Camera-type eye (tissue), 1 donor: ENCODE measurements at places on chromosomes 2 and 18. TPM values are rescaled to one million over a fixed set of nuclear protein-coding genes. Genes with fewer than 3 reads are reported as not detected.

PID1 gene
- 31.1 TPM for total RNA-seq

STK17B gene
- 17.9 TPM for total RNA-seq

LANCL1 gene
- 88.8 TPM for total RNA-seq

DYTN gene
- not detected for total RNA-seq

ASPRV1 gene
- total RNA-seq, result 4.3 TPM

IL1RN gene
- 10.3 TPM for total RNA-seq

SPC25 gene
- 13.1 TPM for total RNA-seq

FNDC4 gene
- total RNA-seq, result 13.7 TPM

LIMS3 gene
- 3.5 TPM for total RNA-seq

TUBA3D gene
- not detected for total RNA-seq

EFR3B gene
- total RNA-seq, result 32.6 TPM

KRTCAP3 gene
- total RNA-seq, result not detected

KIF1A gene
- 133 TPM for total RNA-seq

CXCR4 gene
- 95.7 TPM for total RNA-seq

RETSAT gene
- total RNA-seq, result 23.0 TPM

ZNF892 gene
- 27.9 TPM for total RNA-seq

RAMP1 gene
- total RNA-seq, result 6.9 TPM

ATOH8 gene
- total RNA-seq, result 17.6 TPM

CTLA4 gene
- 0.44 TPM for total RNA-seq

KIAA2012 gene
- total RNA-seq, result not detected

TSPYL6 gene
- total RNA-seq, result 0.44 TPM

IL36B gene
- not detected for total RNA-seq

PAIP2B gene
- total RNA-seq, result 20.4 TPM

MAL gene
- total RNA-seq, result 4.9 TPM

GALR1 gene
- 0.16 TPM for total RNA-seq

FZD7 gene
- 31.8 TPM for total RNA-seq

XPO1 gene
- 480 TPM for total RNA-seq

LTBP1 gene
- total RNA-seq, result 132 TPM

HADHA gene
- 106 TPM for total RNA-seq

ZNF521 gene
- total RNA-seq, result 99.6 TPM

BCL11A gene
- total RNA-seq, result 29.0 TPM
